ENCODE measurements at places on chromosomes 3 and 15. TPM values are rescaled to one million over a fixed set of nuclear protein-coding genes. Genes with fewer than 3 reads are reported as not detected.

Gene RPP25
- 0.62 TPM for polyA plus RNA-seq

Gene CLK3
- 72.6 TPM for polyA plus RNA-seq

Gene IMPG2
- polyA plus RNA-seq = 0.17 TPM

Gene TM4SF1
- polyA plus RNA-seq = 375 TPM

Gene COL6A6
- not detected for polyA plus RNA-seq

DNA sequence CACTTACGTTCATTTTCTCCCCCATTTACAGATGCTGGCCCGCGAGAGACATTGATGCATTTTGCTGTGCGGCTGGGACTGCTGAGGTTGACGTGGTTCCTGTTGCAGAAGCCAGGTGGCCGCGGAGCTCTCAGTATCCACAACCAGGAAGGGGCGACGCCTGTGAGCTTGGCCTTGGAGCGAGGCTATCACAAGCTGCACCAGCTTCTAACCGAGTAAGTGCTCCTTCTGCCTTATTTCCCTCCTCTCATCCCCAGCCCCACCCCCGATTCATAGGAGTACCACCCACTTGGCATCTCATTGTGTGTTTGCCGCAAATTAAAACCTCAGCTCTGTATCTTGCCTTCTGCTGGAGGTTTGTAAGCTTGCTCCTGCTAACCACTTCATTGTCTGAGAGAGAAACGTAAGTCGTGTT lies 163.3 kb downstream of the AKAP13 start:
- H3K4me3 ChIP-seq = no peak overlapping the region
- peaks cover 6% of the 10 kb centered on the region for H3K4me1 ChIP-seq
- peaks cover 7% of the 10 kb centered on the region for H3K36me3 ChIP-seq
- no peak overlapping the region for H3K27ac ChIP-seq

GRCh38 chr15:96338074-96338765 lies 7.7 kb downstream of the NR2F2 start:
- no peak for DNase-seq

DNA sequence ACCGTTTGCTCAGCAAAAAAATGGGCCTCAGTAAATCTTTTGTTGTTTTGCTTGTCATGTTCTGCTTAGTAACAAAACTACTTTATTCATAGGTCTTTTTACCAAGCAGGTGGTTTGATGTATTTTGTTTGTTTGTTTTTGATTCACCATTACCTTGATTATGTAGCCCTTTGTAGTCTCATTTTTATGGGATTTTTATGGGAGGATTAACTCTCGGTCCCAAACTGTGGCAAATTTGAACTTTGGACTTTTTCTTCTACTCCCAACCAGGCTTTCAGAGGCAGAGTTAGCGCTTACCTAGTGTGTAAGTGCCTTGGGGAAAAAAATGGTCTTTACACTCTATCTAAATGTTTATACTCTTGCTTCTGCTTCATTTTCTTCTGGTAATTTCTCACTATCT lies 276.7 kb upstream of the POU1F1 start:
- no peak overlapping the region for H3K27ac ChIP-seq
- no peak for DNase-seq
- no peaks in the 10 kb centered on the region for H3K36me3 ChIP-seq
- no peak overlapping the region for H3K4me3 ChIP-seq
- H3K27me3 ChIP-seq = no peaks in the 10 kb centered on the region
- H3K4me1 ChIP-seq = no peaks in the 10 kb centered on the region

GRCh38 chr15:76866716-76867321 lies 38.3 kb downstream of the SCAPER start:
- no peak overlapping the region for H3K4me3 ChIP-seq
- no peaks in the 10 kb centered on the region for H3K27me3 ChIP-seq
- no peaks in the 10 kb centered on the region for H3K36me3 ChIP-seq

DNA sequence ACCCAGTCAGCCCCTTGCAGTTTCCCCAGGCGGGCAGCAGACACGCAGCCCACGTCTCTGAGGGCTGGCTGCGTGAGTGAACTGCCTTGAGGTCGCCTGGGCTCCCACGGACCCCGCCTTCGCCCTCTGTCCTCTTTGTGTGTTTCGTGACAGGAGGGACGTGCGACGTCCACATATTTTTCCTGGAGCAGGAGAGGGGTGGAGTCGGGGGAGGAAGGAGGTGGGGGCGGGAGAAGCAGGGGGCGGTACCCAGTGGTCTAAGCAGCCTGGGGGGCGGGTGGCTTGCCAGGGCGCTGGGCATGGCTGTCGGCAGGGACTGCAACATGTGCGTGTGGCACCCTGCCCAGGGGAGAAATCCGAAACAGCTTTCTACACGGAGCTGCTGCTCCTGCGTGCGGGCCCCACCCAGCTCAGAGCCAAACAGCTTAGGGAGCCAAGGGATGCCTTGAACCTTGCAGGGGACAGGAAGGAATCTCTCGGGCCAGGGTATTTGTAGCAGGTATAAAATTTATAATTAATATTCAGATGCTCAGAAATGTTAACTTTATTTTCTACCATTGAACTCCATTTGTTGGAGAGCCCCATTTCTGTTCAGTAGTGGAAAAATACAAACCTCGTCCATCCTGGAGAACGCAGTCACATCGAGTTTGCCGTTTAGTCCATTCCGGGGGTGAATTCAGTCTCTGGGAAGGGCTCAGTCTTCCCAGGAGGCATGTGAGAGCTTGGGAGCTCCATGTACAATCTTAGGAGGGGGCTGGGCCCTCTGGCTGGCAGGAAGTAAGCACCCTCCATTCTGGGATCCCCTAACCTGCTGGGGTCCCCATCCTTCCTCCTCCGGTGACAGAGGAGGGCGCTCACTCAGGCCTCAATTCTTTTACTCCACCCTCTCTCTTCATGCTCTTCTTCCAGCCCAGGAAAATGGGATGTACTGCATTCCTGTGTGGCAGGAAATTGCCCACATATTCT lies 79.1 kb upstream of the MEF2A start:
- peaks cover 3% of the 10 kb centered on the region for H3K27me3 ChIP-seq
- no peak overlapping the region for H3K27ac ChIP-seq
- peaks cover 9% of the 10 kb centered on the region for H3K4me1 ChIP-seq
- H3K4me3 ChIP-seq = peak overlapping the region; percentile 6
